ENCODE measurements at places on chromosomes 11 and 22. TPM values are rescaled to one million over a fixed set of nuclear protein-coding genes. Genes with fewer than 3 reads are reported as not detected.

DNA sequence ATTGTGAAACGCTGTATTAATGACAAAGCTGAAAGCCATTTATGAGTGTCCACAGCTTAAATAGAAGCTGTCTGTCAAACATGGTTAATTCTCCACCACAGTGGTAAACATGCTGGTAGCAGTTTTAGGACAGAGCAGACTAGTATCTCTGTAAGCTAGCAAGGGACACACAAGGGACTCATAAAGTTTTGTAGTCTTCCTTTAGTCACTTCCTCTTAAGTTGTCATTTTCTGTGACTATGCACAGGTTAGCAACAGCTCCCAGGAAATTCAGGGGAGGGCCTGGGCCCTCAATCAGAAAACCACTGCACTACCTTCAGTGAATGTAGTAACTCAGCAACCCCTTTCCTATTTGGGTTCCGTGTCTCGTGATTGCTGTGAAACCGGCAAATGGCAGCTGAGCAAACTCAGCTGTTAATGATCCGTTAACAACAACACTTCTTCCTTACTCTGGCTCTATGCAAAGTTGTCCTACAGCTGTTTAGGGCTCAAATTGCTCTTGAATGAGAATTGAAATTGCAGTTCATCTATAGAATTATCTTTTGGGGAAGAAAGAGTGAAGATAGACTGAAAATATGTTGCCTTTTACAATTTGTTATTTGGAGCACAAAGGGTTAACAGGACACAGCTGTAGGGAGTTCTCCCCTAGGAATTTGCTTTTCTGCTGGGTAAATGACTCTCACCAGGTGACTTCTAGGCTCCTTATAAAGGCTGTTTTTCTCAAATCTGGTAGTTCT is at the start of gene MMP26:
TSS of gene MMP26 (plus strand) at position 731 of the 736 bp plus-strand sequence.
- no peak for DNase-seq

Gene SLC25A1
- total RNA-seq, result 31.7 TPM

GRCh38 chr22:19120829-19121630 is 1.2 kb downstream of the DGCR2 start:
- DNase-seq, result no peak

- no peak for DNase-seq
Observed at GRCh38 chr11:74282421-74282820, 29.0 kb downstream of the P4HA3 start.

- no peak for DNase-seq
Observed at GRCh38 chr11:67230406-67230805, 35.9 kb upstream of the GRK2 start.

Gene LRRC75B
- 0.56 TPM for total RNA-seq

DNA sequence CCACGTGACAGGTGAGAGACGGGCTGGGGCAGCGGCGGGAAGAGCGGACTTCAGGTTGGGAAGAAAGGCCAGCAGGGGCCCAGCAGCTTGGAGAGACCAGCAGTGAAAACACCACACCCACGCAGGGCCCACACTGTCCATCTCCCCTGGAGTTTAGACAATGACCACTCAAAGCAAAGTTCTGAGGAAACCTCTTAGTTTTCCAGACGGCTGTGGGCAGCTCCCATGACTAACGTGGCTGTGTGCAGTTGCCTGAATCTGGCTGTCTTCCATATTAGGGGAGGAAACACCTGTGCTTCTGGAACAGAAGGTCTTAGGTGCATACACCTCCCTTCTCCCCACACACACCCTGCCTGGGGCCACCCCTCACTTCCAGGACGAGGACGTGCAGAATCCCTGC is 70.6 kb upstream of the TTLL12 start:
- DNase-seq, result no peak

Gene UVRAG
- total RNA-seq, result 15.8 TPM

DNA sequence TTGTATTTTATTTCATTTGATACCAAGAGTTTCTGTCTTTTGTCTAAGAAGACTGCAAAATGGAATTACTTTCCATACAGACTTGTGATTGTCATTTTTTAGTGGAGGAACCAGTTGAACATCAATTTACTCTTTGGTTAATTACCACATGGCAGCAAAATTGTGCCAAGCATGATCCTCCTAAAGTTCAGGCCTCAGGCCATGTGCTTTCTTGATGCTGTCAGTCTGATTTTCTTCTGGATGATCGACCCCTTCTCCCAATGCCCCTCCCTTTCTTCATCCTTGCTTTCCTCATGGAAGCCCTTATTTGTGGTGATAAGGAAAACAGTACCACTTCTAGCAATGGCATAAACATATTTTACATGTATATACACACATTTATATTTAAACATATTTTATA is 76.2 kb downstream of the SVIP start:
- DNase-seq, result no peak

- DNase-seq, result no peak
Observed at GRCh38 chr11:116177521-116178210, 595.1 kb downstream of the BUD13 start.

- DNase-seq, result no peak
Observed at GRCh38 chr11:73481626-73482025, 105.4 kb downstream of the RELT start.

Gene DUSP8
- total RNA-seq, result 5.7 TPM

Gene OR2AG1
- total RNA-seq, result not detected

Gene KREMEN1
- total RNA-seq, result 0.03 TPM

Gene DCHS1
- 0.40 TPM for total RNA-seq

Gene DSCAML1
- not detected for total RNA-seq

DNA sequence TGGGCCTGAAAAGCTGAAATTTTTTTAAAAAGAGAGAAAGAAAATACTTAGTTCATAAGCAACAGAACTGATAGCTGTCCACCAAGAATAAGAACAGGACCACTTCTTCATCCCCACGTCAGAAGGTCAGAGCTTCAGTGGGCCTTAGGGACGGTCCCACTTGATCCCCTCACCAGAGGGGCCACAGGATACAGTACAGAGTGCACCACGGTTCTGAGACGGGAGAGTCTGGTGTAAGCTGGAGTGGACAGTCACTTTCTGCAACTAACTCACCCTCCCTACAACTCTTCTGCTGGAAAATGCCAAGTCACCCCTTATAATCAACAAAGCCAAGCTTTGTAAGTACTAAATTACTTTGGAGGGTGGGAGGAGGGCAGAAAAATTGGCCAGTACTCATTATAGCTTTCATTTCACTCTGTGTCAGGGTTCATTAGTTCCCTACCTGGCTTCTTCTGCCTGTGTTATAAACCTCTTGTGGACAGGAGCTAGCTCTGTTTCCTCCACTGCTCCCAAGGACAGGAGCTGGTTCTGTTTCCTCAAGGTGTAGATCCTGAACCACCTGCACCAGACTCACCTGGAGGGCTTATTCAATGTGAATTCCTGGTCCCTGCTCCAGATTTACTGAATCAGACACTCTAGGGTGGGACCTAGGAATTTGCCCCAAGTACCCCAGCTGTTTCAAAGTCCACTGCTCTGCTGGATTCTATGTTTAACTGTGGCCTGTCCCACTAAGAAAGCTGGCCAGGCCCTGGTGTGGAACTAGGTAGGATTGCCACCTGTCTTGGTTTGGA is 39.6 kb downstream of the SCGB1A1 start:
- no peak for DNase-seq

Gene F2
- total RNA-seq, result 0.81 TPM

Gene OR2AG2
- not detected for total RNA-seq

Gene BLID
- not detected for total RNA-seq

Gene DLG2
- 0.54 TPM for total RNA-seq

Gene SUSD2
- total RNA-seq, result 1.6 TPM

- DNase-seq, result peak; percentile 83
Observed at GRCh38 chr22:23385678-23386631, 194.1 kb downstream of the IGLL1 start.

- no peak for DNase-seq
Observed at GRCh38 chr11:76524461-76524860, 79.6 kb downstream of the EMSY start.

- peak; percentile 21 for DNase-seq
Observed at GRCh38 chr11:70270877-70271648, 573 bp downstream of the PPFIA1 start.

- no peak for DNase-seq
Observed at GRCh38 chr11:68939583-68940555, 36.2 kb downstream of the IGHMBP2 start.

Gene ZNF280B
- total RNA-seq, result 3.7 TPM

- no peak for DNase-seq
Observed at GRCh38 chr11:93481279-93481678, 61.9 kb downstream of the SMCO4 start.

GRCh38 chr11:75493626-75494025 is 32.1 kb downstream of the GDPD5 start:
- DNase-seq, result no peak

Gene PHOX2A
- total RNA-seq, result not detected

Gene SPDYC
- total RNA-seq, result not detected

Gene OR8U1
- not detected for total RNA-seq

Gene CHCHD10
- 187 TPM for total RNA-seq

DNA sequence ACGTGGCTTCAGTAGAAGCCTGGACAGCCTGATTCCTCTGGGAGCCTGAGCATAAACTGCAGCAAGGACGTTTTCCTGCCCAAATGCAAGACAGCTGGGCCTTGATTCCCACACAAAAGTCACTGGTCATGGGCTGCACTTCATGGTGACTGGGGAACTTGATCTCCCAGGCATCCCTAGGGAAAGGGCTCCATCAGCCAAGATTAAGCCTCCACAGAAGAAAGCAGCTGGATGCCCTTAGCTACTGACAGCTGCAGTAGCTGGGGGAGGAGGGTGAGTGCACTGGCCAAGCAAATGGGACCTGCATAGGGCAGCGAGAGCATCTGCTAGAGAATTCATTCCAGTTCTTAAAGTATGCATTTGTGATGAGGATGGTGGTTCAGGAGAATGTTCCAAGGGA is 267.4 kb upstream of the ISX start:
- DNase-seq, result no peak

DNA sequence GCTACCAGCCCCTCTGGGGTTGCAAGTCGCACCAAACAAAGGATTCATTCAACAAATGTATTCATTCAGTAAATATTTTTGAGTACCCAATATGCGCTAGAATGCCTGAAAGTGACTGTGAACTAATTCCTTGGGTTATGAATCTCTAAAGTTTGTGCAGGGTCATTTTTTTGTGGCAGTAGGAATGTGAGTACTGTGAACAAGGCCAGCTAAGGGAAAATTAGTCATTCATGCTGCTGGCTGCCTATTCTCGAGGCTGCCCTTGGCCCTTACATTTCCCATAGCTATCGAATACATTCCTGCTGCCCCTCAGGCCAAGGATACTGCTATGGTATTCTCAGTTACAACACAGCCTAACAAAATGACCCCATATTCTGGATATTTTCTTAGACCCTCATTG is 141.6 kb downstream of the TRPC6 start:
- DNase-seq, result no peak

Gene MOGAT2
- 0.13 TPM for total RNA-seq

Gene ZBTB16
- total RNA-seq, result 4.4 TPM

GRCh38 chr22:36954251-36955014 is 41.0 kb downstream of the CSF2RB start:
- DNase-seq, result no peak

Gene PRR33
- 0.08 TPM for total RNA-seq

DNA sequence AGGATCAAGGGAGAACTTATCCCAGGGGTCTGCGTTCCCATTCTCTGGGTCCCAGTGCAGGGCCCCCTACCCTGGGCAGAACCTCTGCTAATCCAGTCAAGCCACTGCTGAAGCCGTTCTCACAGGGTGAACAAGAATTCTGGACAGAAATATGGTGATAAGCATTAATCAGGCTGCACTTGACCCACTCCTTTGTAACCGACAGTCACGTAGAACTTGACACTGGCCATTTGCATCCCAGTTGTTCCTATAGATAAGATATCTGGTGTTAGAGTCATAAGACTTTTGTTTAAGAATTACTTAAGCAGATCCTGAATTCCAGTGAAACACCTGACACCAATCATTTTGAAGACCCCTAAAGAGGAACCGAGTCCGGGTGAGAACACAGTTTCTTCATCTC is 107.5 kb upstream of the THY1 start:
- no peak for DNase-seq

Gene MTCH2
- total RNA-seq, result 122 TPM

DNA sequence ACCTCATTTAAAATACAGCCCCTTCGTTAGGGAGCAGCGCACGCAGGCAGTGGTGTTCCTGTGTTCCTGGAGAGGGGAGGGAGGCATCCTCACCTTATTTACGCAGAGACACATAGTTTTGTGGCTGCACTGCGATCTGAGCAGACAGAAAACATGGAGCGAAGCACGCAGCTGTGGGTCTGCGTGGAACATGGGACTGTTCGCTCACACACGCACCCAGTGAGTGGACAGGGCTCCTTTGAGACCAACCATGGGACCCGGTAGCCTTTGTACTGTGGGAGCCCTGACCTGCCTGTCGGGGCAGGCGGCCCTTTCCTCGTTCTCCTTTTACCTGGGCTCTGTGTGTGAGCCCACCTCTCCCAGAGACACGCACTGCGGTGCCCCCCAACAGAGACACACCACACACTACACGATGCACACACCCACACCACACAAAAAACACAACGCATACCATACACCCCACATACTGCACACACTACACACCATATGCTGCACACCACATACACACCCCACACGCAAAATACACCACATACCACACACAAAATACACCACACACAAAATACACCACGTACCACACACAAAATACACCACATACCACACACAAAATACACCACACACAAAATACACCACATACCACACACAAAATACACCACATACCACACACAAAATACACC is 1245.7 kb downstream of the BRD1 start:
- no peak for DNase-seq

GRCh38 chr11:119816660-119817059 is 87.7 kb upstream of the NECTIN1 start:
- DNase-seq, result no peak

- DNase-seq, result no peak
Observed at GRCh38 chr11:123065621-123066020, 3.7 kb upstream of the HSPA8 start.

DNA sequence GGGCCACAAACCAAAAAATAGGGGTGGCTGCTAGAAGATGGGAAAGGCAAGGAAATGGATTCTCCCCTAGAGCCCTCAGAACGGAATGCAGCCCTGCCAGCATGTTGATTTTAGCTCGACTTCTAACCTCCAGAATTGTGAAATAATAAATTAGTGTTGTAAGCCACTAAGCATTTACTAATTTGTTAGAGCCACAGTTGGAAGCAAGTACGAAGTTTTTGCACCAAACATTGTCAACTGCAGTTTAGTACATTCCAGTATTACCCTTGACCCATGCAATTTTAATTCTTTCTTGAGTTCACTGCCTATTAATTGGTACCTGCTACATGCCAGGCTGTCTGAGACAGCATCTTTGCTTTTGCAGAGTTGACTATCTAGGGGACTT is 32.2 kb downstream of the PARVA start:
- no peak for DNase-seq

DNA sequence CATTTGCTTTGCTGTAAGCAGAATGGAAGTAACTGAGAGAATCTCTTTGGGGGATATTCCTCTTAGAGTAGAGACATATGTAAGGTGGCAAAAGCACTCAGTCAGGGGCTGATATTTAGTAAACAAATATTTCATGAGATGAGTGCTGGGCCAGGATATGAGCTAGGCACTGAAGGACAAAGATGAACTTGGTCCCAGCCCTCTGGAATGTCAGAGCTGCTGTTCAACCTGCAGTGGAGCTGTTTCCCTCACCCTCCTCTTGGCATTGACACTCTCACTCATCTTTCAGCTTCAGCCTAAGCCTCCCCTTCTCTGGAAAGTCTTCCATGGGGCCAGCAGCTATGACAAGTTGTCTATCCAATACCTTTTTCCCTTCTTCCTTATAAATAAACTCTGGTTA is 22.2 kb downstream of the RASSF10 start:
- no peak for DNase-seq

Gene MN1
- 0.05 TPM for total RNA-seq

All from activated T-cell treated with anti-CD3 and anti-CD28 coated beads, Interleukin-2, amount 50 U/mL, for 4 hours (primary cell).